ENCODE measurements at places on chromosomes 4 and X.
A peak's percentile ranks its signal among the peaks of the same experiment; 100 is the strongest.

- peak; percentile 71 for DNase-seq
Observed at GRCh38 chr4:7805533-7806337, 133.9 kb downstream of the AFAP1 start.

- no peak for DNase-seq
Observed at GRCh38 chr4:1448589-1449420, 42.6 kb upstream of the NKX1-1 start.

GRCh38 chrX:44946771-44947170, 73.8 kb downstream of the KDM6A start:
- DNase-seq = no peak

- no peak for DNase-seq
Observed at GRCh38 chr4:69408451-69408850, 87.3 kb downstream of the UGT2B4 start.

DNA sequence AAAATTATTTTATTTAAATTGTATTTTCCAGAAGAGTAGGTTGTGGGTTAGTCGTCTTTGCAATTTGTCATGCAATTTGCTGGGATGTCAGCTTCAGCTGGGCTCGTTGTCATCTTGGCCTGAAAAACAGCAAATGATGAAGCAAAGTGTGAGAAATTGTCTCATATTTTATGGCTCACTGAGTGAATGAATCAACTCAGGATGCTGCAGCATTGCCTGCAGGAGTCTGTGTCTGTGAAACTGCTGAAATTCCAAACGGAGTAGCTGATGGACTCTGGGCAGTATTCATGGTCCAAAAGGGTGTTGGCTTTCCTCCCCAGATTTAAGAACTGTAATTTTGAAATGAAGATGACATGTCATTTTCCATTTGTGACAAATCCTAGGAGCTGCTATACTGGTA, 37.2 kb downstream of the CXCL8 start:
- no peak for DNase-seq

GRCh38 chr4:109691411-109691920, 11.8 kb downstream of the CASP6 start:
- no peak for DNase-seq

DNA sequence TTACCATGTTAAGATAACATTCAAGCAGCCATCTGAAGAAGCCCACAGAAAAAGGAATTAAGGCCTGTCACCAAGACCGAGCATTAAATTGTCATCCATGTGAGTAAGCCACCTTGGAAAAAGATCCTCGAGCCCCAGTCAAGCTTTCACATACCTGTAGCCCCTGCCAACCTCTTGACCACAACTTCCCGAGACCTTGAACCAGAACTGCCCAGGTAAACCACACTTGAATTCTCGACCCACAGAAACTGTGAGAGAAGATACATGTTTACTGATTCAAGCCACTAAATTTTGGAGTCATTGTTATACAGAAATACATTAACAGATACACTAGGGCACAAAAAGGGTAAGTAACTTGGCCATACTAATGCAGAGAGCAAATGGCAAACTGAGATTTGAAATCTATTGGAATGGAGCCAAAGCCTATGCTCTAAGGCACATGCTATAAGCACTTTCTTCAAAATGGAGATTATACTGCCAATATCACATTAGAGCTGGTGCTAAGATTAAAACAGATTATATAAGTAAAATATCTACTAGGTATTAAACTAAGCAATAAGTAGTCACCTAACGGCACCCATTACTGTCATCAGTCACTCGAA, 49.5 kb downstream of the FAM13A start:
- DNase-seq = no peak

GRCh38 chrX:11197671-11198070, 86.5 kb downstream of the HCCS start:
- no peak for DNase-seq

- no peak for DNase-seq
Observed at GRCh38 chrX:54447461-54447860, 7.3 kb downstream of the TSR2 start.

GRCh38 chr4:38049545-38050170, 89.5 kb downstream of the PTTG2 start:
- DNase-seq = no peak
